ENCODE measurements at places on chromosomes 3 and 15.

DNA sequence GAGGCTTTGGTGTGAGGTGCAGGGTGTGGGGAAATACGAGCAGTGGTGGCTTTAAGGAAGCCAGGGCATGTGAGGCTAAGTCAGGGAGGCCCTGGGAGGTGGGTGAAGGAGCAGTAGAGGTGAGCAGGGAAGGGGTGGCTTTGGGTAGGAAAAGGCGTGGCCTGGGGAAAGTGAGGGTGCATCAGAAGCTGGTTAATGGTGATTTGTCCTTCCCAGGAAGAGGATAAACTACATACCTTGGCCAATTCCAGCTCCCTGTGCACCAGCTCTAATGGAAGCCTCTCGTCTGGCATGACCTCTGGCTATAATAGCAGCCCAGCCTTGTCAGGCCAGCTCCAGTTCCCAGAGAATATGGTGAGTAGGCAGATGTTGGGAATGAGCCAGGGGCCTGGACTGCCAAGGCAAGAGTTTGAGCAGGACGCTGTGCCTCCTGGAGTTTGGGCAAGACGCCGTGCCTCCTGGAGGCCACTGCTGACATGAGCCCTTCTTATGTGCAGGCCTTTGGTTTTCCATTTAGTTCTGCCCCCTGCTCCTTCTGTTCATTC is 41.3 kb downstream of the CDAN1 start:
- no peak for DNase-seq

DNA sequence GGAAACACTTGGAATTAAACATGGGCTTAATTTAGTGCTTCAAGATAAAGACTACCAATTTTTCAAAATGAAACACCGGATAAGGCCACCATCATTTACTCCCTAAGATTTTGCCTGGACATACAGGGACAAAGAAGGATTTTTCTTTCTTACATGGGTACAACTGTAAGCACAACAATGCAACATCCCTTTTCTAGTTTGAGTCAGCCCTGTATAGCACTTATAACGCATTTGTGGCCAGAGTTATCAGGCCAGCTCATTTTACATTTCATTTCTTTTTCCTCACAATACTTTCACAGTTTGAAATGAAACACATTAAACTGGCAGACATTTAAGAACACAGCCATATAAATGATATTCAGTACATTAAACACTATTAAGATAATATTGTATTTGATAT is 9.8 kb upstream of the SUCNR1 start:
- DNase-seq = no peak

- DNase-seq = no peak
Observed at GRCh38 chr3:29281344-29282241, 722 bp downstream of the RBMS3 start.

- no peak for DNase-seq
Observed at GRCh38 chr15:75928680-75929608, 25.3 kb downstream of the FBXO22 start.

DNA sequence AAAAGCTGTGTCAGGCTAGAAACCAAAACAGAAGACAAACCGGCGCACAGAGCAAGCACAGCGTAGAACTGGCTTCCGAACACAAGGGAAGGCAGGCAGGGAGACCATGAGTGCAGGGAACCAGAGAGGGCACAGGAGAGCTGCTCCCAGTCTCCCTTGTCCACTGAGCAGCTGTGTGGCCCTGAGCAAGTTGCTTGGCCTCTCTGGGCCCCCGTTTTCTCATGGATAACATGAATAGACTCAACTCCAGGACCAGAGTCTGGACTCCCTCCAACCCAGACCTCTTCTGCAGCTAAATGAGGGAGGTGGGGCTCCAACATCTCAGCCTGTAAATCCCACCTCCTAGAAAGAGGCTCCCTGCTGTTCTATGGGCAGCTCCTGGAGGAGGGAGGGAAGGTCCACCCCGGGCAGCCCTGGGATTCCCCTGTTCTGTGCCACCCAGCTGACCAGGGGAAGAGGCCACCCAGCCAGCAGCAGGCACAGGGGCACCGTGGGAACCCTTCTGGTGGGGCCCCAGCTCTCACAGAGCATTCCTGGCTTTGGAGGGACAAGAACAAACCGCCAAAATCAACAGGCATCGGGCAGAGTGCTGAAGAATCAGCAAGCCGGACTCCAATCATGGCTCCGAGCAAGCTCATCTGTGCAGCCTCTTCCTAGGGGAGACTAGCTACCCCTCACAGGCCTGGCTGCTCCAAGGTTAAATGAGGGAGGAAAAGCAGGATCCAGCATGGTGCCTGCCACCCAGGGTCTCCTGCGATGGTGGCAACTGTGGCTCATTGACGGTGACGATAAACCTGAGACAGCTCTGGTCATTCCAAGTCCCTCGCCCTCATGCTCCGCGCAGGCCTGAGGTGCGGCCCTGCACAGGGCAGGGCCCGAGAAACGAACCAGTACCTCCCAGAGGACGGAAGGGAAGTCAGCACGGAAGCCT is 15.1 kb downstream of the XXYLT1 start:
- no peak for DNase-seq

DNA sequence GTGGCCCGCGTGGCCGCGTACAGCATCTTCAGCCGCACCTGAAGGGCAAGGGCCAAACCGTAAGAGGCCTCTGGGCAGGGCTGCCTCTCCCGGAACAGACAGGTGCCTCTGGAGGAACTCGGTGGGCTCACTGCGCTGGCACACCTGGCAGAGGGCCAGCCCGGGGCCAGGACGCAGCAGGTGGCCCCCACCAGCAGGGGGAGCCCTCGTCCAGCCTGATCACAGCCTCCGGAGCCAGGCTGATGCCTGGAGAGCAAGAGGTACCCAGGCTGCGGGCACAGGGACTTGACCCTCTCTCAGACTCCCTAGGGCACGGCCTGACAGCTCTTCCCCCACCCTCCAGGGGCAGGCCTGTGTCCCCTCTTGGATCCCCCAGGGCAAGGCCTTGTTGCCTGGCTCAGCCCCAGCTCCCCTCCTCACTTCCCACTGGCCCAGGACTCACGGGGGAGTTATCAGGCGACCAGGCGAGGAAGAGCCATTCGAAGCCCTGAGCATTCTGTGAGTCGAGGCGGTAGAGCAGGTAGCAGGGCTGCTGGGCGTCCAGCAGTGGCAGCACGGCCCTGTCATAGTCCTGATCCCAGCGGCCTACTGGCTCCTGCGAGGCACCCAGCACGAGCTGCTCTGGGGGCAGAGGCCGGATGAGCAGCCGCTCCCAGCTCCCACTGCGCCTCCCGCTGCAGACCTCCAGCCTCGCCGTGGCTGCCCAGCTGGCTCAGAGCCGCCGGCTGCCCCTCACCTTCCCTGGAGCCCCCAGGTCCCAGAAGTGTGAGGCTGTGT is 6.2 kb upstream of the TLR9 start:
- peak; percentile 84 for DNase-seq

DNA sequence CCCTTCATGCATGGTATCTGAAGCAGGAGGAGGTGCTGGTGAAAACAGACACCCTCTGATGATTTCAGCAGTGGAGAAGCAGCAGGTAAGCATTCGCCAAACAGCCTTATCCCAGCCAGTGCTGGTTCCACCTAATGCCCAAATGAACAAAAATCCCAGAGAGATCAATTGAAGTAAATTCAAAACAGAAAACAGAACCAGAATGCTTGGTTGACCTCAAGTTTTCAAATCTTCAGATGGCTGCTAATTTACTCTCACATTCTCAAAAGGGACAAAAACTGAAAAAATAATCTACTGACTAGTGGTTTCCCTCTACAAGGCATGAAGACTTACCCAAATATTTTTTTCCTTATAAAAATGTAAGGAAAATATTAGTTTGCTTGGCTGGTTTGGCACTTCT is 87.0 kb upstream of the MYO5C start:
- DNase-seq = no peak

DNA sequence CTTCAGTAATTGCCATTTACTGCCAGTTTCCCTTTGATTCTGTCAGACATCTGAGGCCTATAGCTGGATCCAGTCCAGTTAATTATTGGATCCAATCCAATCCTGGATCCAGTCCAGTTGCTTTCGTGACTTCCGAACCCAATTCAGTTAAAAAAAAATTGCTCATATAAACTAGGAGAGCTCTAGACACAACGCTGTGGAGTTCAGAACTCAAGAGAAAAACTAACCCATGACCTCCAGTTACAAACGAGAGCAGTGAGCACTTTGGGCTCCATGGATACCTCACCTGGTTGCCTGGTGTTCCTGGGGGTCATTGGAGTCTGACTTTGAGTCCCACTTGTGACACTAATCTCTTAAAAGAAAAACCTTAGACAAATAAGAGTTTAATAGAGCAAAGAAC is 269.8 kb downstream of the THSD4 start:
- DNase-seq = no peak

DNA sequence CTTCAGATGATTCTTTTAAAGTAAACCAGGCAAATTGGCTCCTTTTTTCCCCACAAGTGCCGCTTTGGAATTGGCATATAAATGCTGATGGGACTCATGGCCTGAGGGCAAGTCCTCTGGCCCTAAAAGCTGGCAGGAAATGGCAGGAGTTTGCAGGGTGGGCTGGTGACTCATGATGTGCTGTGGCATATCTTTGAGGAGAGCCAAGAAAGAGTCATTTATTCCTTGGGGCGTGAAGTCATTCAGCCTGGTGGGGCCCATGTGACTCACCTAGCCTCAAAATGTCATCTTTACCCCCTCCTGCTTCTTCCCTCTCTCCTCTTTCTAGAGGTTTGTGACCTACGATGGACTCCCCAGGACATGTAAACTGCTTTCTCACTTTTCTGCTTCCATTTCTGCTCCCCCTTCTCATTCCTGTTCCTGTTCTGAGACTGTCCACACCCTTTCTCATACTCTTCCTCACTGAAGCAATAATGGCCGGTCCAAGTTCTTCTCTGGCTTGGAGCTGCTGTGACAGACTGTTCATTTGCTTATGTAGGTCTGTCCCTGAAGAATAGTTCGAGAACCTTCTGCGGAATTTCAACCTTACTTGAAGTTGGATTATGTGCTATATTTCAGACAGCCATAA is 326.1 kb downstream of the SATB1 start:
- no peak for DNase-seq

- DNase-seq = no peak
Observed at GRCh38 chr15:33168444-33168843, 26.1 kb downstream of the FMN1 start.

DNA sequence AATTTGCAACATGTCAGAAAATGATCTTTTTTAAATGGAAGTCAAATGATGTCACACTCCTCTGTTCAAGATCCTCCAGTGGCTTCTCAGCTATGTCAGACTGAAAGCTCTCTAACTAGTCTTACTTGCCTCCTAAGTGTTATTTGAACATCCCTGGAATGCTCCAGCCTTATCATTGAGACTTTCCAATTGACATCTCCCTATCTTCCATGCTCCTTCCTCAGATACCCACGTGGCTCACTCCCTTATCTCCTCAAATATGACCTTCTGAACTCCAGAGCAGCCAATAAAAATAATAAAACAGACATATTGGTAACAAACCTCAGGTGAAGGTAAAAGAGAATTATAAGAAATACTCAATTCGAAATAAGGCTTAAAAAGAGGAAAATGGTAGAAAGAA is 25.5 kb upstream of the AADAC start:
- DNase-seq = no peak

DNA sequence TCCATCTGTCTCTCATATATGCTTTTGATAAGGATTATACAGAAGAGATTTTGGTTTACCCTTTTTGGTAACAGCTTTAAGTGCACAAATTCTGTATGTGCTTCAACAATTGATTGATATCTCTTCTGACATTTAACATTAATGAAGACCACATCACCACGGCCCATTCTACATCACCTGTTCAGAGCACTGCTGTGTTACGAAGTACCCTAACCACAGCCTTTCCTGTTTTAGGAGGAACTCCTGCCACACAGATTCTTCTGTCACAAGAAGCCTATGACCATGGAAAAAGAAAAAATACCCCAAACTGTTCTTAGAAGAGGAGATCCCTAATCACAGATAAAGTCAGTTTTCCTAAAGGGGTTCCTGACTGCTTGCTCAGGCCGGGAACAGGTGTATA is 170.1 kb downstream of the NSUN3 start:
- no peak for DNase-seq

- peak; percentile 71 for DNase-seq
Observed at GRCh38 chr3:182792901-182793662, at the start of gene ATP11B. Gene ATP11B (plus strand): TSS chr3:182793504. CDS start chr3:182793760, 256 bp downstream.

DNA sequence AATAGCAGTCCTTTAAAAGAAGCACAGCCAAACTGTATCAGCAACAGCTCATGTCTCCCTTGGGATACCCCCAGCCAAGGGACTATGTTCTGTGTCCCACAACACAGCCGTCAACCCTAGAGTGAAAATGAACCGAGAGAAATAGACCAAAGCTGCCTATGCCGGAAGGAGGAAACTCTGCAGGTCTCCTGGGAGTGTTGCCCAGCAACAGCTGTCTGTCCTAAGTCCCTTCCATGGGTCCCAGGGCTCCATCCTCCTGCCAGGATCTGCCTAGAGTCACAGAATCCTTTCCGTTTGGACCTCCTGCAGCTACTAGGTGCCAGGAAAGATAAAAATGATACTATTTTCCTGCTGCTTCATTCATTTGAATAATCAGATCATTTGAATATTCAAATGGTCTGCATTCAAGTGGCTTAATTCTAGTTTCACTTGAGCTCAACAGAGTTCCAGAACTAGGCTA is 53.1 kb downstream of the TRANK1 start:
- DNase-seq = no peak

DNA sequence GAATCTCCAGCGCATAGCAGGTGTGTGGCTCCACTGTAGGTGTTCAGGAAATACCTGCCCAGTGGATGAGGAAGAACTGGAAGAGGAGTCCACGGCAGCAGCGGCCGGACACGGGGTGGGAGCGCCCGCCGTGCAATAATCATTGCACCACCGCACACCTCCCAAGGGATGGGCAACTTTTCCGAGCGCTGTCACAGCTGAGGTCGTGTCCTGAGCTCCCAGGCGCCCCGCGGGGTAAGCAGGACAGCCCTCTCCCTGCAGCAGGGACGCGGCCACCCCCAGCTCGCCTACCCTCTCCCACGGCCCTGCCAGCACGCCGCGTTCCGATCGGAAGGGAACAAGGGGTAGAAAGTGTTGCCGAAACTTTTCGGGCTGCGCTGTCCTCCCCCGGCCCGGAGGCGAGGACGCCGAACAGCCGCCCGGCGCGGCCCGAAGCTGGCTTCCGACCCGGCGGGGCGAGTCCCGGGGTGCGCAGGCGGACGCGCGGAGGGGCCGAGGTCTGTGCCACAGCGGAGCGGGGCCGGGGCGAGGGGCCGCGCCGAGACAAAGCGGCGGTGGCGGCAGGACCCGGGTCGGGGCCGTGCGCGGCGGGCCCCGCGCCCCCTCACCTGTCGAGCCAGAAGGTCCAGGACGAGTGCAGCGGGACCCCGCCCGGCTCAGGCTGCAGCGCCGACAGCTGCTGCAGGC is 475 bp downstream of the EIF4E3 start:
- peak; percentile 16 for DNase-seq

DNA sequence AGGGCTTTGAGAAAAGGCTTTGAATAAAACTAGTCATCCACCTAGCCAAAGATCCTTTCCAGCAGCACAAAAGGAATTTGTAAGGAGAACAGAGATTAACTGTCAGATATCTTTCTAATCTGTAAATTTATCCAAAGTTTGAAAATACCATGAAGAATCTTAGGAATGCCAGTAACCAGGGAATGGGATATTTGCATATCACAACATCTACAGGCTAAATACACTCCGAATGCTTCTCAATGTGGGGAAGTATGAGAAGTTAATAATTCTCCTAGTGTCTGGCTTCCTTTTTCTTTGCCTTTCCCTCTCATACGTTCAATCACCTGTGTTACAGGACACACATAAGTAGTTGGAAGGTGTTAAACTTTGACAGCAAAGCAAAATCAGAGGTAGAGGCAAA is 7.8 kb downstream of the ANAPC13 start:
- no peak for DNase-seq

All from activated CD4-positive, alpha-beta T cell treated with anti-CD3 and anti-CD28 coated beads for 1 hour (primary cell).